Stimulated activated naive CD4-positive, alpha-beta T cell treated with Interleukin-2 at 50 U/mL for 16 hours (primary cell): ENCODE measurements at places on chromosomes 3 and 15.

DNA sequence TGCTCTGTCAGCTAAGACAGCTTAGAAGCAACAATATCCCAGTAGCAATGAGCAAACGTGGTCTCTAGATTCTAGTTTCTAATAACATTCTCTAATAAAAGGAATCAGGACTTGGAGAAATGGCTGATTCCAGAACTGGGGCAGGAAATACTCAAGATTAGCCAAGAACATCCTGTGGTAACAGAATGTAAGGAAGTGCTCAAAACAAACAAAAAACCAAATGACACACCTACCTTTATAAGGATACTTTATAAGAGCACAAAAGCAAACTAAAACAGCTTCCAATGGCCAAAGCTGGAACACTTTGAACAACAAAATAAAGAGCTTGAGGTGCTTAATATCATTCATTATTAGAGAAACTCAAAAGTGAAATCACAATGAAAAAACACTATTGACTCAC lies 33.1 kb upstream of the EIF5A2 start:
- DNase-seq: no peak

- no peak for DNase-seq
Measured at GRCh38 chr15:89496155-89497098, at the start of gene RHCG. RHCG (minus strand) TSS chr15:89496583; CDS start chr15:89496544, 39 bp downstream.

DNA sequence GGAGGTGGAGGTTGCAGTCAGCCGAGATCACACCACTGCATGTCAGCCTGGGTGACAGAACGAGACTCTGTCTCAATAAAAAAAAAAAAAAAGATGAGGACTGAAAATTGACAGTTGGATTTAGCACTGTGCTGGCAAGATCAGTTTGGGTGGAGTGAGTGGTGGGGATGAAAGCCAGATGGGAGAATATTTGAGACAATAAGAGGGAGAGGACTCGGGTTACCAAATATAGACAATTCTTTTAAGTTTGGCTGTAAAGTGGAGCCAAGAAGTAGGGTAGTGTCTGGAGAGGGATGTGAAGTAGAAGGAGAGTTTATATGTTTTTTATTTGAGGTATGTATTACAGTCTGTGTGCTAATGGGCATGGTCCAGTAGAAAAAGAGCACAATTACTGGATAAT lies 20.4 kb downstream of the TMOD3 start:
- DNase-seq: no peak

DNA sequence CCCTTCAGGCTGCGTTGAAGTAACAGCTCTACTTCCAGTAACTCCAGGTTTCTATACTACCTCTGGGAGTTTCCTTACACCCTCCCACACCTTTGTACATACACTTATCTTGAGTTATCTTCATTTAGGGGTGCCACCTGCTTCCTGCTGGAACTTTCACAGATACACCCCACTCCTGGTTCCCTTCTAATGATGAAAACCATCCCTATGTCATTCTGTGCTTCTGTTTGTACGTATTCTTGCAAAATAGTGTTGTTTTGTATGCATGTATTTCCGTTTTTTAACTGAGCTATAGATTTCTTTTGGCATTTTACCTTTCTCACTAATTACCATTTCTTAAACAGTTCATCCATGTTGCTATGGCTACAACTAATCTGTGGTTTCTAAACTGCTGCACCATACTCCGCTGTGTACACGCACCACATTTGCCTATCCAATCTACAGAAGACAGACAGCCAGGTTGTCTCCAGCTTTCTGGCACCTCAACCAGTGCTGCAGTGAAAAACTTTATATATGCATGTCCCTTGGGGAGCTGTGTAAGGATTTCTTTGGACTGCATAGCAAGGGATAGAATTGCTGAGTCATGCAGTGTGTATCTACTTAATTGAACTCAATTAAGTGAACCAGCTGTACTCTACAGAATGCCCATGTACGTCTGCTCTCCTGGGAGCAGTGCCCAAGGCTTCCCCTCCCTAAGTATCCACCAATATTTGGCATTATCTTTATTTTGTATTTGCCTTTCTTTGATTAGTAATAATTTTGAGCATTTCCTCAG lies 61.4 kb upstream of the ST8SIA2 start:
- no peak for DNase-seq

- DNase-seq: no peak
Measured at GRCh38 chr3:23365066-23365465, 161.9 kb downstream of the UBE2E2 start.

DNA sequence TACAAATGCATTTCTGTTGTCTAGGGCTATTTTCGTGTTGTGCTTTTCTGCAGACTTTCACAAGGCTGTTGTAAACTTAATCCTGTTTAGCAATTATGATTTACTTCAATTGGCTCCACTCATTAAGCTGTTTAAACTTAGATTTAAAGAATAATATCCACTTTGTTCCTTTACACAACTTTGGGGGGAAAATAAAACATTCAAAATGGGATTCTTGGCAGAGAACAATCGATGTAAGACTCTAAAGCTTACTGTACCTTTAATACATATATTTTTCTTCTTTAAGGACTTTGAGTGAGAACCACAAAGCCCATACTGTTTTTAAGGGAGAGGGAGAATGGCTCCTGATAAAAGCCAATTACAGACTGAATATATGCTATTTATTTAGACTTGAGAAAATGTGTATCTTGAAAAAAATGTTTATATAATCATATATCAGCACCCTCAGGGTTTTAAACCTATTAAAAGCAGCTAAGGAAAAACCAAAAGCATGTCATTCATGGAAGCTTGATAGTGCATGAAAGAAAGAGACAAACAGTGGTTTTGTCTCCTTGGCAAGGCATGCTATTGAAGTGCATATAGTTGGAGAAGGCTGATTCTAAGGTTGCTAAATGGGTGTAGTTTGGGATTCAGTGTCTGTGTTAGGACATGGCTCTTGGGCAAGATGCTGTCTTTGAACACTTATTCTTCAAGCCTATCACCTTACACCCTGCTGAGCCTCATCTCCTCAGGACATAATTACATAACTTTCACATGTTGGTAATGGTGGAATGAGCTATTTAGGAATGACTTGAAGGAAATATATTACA lies 293.4 kb upstream of the TBC1D5 start:
- DNase-seq: no peak

DNA sequence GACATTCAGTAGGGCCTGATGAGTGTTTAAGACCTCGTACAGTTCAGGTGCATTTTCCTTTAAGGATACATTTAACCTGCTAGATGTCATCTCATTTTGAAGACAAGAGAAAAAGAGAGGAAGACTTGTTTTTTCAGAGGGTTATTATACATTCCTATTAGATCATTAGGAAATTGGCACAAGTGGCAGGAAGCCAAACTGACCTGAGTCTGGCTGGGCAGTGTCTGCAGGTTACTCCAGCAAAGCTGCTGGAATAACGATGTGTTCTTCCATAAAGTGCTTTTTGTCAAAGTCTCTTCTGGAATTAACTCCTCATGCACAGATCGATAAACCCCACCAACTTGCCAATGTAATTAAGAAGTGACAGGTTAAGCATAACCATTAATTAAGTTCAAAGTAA lies 396.4 kb upstream of the TPRG1 start:
- no peak for DNase-seq

DNA sequence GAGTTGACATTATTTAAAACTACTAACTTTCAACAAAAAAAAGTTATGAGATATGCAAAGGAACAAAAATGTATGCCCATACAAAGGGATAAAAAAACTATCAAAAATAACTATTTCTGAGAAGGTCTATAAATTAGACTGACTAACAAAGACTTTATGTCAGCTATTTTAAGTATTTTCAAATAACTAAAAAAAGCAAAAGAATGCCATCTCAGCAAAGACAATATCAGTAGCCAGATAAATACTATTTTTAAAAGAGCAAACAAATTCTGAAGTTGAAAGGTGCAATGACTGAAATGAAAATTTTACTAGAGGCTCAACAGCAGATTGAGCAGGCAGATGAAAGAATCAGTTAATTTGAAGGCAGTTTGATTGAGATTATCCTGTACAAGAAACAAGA lies 3.6 kb upstream of the STRIT1 start:
- no peak for DNase-seq

- DNase-seq: no peak
Measured at GRCh38 chr15:66719471-66719870, 17.4 kb downstream of the SMAD6 start.

- DNase-seq: no peak
Measured at GRCh38 chr15:78162038-78162437, 12.9 kb downstream of the IDH3A start.

DNA sequence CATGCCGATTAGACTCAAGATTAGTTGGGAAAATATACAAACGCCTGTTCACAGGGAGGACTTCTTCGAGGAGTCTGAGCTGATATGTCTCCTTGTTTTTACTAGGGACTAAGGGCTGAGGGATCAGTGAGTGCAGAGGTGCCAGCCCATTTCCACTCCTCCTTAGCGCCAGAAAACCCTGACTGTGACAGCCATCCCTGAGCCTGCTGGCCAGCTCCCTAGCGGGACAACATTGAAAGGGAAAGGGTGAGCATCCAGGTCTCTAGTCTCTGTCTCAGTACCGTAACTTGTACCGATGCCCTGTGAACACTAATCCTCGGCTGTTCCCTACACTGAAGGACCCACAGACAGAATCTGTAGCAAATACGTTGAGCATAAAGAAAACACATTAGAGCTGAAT lies 243.4 kb downstream of the WNT5A start:
- DNase-seq: no peak

GRCh38 chr15:62572797-62573196 lies 407.7 kb upstream of the C2CD4B start:
- DNase-seq: no peak

GRCh38 chr3:1766384-1766783 lies 332.3 kb upstream of the CNTN4 start:
- no peak for DNase-seq

DNA sequence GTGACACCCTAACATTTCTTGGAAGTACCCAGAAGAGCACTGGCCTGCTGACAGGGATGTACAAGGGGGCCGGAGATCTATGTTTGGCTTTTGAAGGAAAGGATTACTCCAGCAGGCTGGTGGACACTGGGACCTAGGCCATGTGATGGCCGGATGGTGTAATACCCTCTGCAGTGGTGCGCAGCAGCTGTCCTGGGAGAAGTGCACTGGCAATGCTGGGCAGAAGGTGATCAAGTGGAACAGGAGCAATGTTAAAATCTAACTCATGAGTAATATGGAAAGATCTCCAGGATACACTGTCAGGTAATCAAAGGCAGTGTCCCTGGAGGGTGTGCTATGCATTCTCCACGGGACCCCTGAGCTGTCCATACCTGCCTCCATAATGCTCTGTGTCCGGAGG lies 71.2 kb upstream of the POMGNT2 start:
- no peak for DNase-seq

DNA sequence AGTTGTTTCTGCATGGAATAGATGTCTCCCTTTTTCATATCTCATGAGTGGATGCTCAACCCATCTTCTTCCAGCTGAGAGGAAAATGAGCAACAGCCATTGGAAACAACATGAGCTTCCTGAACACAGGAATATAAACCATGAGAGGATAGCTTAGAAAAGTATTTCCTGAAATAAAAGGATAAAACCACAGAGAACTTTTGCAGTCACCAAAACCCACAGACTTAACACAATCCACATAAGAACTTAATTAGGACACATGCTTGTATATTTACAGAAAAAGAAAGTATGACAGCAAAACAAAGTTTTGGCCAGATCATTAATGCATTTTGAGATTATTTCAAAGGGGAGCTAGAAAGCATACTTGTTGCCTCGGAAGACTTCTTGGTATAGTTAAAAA lies 180.5 kb upstream of the RASGRP1 start:
- no peak for DNase-seq

GRCh38 chr3:104596054-104596453 lies 770.7 kb upstream of the ALCAM start:
- no peak for DNase-seq

- DNase-seq: no peak
Measured at GRCh38 chr3:64552160-64552559, 135.6 kb downstream of the ADAMTS9 start.

GRCh38 chr3:29099296-29099695 lies 181.6 kb upstream of the RBMS3 start:
- DNase-seq: no peak

GRCh38 chr15:51338496-51338895 lies at the start of gene CYP19A1:
CYP19A1 (minus strand) TSS chr15:51338596; CDS start chr15:51242912, 95,684 bp downstream.
- DNase-seq: no peak

- no peak for DNase-seq
Measured at GRCh38 chr3:52308308-52308707, 7.8 kb upstream of the DNAH1 start.

DNA sequence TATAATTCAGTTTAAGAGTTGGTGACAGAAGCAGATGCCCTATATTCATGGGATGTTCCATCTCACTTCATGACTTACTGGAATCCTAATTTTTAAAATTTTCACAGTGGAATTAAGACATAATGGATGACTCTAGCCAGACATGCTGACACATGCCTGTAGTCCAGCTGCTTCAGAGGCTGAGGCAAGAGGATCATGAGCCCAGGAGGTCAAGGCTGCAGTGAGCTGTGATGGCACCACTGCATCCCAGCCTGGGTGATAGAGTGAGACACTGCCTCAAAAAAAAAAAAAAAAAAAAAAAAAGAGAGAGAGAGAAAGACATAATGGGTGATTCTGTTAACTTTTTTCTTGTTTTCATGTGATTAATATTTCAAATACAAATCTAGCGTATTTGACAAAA lies 123.6 kb downstream of the KLHL25 start:
- DNase-seq: no peak
